ENCODE measurements at places on chromosomes 2 and 18.

DNA sequence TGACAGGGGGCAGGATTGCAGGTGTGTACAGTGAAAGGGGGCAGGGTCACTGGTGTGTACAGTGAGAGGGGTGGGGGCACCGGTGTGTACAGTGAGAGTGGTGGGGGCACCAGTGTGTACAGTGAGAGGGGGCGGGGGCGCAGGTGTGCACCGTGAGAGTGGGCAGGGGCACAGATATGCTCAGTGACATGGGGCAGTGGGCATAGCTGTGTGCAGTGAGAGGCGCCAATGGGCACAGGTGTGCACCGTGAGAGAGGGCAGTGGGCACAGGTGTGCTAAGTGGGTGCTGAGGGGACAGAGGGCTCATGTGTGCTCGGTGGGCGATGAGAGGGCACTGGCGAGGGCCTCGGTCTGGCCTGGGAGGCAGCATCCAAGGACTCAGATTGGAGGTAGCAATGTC lies 63.0 kb downstream of the GREB1 start:
- DNase-seq = no peak

- DNase-seq = no peak
These were observed 1154.5 kb upstream of the CHAC2 start for GRCh38 chr2:52613064-52613463.

- no peak for DNase-seq
These were observed 223.7 kb downstream of the CYP26B1 start for GRCh38 chr2:71923887-71924533.

- peak; percentile 77 for DNase-seq
These were observed 209.4 kb upstream of the TRIB2 start for GRCh38 chr2:12507295-12507694.

DNA sequence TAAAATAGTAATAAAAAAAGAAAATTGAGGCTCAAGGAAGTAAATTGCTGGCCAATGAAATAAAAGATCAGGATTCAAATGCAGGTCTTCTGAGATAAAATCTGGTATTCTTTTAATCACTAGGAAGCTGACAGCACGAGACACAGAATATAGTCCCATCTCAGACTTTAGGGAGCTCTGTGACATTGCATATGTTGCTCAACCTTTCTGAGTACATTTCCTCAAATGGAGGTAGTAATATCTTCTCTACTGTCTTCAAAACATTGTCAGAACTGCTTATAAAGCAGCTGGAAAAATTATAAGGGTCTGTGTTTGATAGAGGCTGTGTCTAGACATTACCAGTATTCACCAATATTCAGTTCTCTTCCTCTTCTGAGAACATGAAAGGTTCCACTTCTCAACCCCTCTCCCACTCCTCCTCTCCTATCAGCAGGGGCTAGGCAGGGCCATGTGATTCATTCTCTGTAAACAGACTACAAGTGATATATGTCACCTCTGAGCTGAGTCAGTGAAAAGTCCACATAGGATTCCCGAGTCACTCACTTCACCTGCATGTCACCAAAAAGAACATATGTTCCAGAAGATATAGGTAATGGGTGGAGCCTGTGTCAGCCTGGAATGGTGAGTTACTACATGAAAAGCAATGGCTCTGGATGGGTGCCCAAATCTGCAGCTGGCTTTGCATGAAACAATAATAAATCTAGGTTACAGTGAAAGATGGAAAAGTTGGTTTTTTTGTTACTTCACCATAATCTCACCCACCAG lies 7.1 kb downstream of the KCNE4 start:
- no peak for DNase-seq

DNA sequence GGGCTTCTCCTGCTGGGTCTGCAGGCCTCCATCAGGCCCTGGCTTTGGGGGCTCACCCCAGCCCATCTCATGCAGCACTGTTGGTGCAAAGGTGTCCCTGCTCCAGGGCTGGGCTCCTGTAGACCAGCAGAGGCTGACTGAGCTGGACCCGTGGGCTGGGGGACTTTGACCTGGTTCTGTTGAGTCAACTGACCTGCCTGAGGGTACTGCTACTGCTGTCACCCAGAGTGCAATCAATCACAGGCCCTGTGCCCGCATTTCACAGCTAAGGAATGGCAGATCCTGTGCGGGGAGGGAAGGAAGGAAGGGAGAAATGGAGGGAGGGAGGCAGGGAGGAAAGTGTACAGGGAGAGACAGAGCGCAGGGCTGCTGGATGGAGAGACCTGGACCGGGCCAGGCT lies 136.8 kb downstream of the TPO start:
- no peak for DNase-seq

DNA sequence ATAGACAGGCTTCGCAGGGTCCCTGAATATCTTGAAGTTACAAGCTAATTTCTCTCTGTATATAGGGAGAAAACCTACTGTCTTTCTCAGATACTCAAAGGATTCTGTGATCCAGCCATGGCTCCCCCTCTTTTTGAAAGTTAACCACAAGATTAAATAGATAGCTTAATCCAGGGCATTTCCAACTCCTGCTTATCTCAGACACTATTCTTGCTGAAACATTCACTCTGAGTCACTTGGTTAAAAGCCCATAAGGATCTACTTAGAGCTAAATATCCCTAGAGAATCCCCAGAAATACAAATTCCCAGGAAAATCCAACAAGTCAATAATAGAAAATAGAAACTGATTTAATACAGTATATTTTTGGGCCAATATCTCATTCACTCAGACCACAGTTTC lies 179.1 kb upstream of the LYPD1 start:
- peak; percentile 42 for DNase-seq

DNA sequence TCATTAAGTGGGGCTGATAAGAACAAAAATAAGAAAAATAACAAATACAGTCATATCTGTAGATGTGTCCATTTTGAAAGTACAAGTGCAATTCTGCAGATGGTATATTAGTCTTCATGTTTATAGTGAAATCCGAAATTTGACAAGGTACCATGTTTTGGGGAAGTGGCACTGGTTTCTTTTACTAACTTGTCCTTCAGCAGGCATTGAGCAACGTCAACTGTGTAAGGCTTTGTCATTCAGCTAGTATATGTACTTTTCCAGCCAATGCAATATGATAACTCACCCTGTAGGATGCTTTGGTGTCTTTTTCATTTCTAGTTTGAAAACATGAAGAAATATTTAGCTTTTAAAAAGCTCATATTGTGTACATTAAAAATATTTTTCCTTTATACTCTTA lies 139.9 kb downstream of the MCFD2 start:
- DNase-seq = no peak

- DNase-seq = no peak
These were observed 66.6 kb downstream of the BCL2 start for GRCh38 chr18:63253014-63253413.

DNA sequence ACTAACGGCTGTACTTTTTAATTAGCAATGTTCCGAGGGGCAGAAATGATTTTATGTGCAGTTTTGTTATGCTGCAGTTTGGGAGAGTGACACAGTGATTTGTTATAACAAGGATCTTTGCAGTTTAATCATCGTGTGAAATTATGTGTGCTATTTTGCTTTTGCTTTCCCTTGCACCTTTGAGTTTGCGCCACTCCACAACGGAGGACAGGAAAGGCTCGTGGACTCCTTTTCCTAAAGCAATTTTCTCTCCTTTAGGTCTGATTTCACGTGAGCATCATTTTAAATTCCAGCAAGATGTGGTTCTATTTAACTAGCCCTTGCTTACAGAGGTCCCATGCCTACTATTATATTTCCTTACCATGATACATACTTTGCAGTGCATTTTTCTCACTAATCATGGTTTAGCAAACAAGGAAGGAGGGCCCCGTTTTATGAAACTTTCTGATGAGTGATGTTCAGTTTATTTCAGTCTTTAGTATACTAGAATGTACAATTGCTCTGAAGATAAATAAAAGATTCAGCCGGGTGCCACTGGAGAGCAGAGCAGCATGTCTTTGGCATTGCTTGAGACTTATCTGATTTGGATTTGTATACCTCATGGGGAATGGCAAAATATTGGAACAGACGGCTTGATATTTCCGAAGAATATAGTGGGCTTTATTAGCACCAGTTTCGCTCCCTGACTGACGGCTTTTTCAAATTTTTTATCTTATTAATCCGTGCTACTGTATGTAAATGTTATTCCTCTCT lies 528.2 kb upstream of the FANCL start:
- no peak for DNase-seq

DNA sequence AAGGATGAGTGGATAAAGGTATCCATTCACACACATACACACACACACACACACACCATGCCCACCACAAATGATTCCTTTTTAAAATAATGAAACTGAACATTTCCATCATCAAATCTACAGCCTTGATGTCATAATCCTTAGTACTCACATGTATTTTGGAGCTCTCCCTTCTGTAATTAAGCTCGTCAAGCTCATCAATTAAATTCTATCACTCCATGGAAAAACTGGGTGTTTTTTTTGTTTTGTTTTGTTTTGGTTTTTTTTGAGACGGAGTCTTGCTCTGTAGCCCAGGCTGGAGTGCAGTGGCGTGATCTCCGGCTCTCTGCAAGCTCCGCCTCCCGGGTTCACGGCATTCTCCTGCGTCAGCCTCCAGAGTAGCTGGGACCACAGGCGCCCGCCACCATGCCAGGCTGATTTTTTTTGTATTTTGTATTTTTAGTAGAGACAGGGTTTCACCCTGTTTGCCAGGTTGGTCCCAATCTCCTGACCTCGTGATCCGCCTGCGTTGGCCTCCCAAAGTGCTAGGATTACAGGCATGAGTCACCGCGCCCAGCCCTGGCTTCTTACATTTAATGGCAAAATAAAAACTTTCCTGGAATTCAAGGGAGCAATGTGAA lies 78.6 kb upstream of the RGPD4 start:
- DNase-seq = no peak

GRCh38 chr2:30465171-30465545 lies 18.1 kb downstream of the LCLAT1 start:
- DNase-seq = no peak

- no peak for DNase-seq
These were observed 1.2 kb downstream of the ATG9A start for GRCh38 chr2:219228041-219228910.

GRCh38 chr2:161418715-161419637 lies 2.9 kb downstream of the TBR1 start:
- no peak for DNase-seq

- DNase-seq = no peak
These were observed 74.5 kb downstream of the RPL31 start for GRCh38 chr2:101076581-101076980.

- DNase-seq = no peak
These were observed 77.7 kb downstream of the GULP1 start for GRCh38 chr2:188369365-188369764.

DNA sequence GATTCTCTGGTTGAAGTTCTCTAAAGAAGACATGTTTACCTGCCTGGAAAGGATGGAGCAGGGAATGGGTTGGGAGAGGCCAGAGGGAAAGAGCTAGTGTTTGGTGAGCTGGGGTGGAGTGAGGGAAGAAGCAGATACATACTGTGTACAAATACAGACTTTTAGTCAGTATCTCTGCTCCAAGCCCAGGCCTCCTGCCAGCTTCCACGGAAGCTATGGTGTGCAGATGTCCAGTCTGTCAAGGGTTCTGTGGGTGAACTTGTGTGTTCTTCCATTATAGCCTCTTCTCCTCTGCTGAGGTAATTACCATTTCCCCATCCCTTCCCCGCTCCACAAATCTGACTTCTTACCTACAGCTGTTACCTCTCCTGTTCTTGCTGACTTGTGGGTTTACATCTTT lies 208.6 kb downstream of the HRH4 start:
- DNase-seq = no peak

DNA sequence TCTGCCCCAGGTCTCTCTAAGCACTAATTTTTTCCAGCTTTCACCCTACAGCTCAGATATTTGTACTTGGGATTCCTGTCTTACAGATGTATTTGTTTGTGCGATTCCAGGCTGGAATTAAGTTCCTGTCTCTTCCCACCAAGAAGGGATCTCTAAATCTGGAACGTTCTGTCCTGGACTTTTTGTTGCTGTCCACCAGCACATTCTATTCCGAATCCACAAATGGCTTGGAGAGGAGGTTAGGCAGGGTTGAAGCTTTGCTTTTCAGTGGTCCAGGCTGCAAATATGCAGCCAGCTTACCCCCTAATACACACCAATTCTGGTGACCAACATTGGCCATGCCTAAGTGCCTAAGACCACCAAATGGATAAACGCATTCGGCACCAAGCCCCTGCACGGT lies 315.0 kb downstream of the TNS1 start:
- DNase-seq = no peak

- DNase-seq = no peak
These were observed 681.0 kb upstream of the GCFC2 start for GRCh38 chr2:76391678-76392077.

- no peak for DNase-seq
These were observed 36.2 kb downstream of the EMX1 start for GRCh38 chr2:72953528-72953927.

- no peak for DNase-seq
These were observed 380.1 kb downstream of the SOX11 start for GRCh38 chr2:6072276-6072675.

DNA sequence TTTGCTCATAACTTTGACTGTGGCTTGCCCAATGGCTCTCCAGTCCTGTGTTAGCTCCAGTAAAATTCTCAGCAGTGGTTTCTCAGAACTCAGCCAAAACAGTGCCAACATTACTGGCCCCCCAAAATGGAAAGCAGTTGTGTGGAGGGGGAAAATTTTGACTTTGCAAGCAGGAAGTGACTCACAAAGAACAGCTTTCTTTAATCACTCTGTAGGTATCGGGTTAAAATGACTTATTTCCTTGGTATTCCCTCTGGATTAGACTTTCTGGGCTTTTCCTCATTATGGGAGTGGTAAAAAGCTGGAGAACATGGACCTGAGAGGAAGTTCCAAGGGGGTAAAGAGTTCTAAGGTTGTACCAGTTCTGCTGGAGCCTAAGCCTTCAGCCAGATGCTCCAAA lies 175.7 kb upstream of the RND3 start:
- DNase-seq = peak; percentile 61

DNA sequence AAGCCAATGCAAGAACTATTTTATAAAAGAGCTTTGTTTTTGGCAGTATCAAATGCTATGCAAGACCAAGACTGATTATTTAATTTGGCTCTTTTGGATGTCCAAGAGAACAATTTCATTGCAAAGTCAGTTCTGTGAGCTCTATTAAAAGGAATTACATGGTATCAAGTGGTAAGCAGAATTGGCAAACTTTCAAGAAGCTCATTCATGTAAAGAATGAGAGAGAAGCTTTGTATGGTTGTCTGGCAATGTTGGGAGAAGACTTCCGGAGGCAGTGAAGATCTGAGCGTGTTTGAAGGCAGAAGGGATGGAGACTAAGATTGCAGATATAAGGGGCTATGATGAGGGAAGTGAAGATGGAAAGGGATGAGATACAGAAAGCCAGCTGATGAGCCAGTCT lies 49.6 kb downstream of the CPS1 start:
- no peak for DNase-seq

- DNase-seq = no peak
These were observed 60.1 kb downstream of the ITGB6 start for GRCh38 chr2:160139991-160140390.

- peak; percentile 41 for DNase-seq
These were observed 56.3 kb downstream of the RBKS start for GRCh38 chr2:27833931-27834330.

GRCh38 chr2:3094999-3095958 lies 282.3 kb downstream of the EIPR1 start:
- no peak for DNase-seq

- no peak for DNase-seq
These were observed 16.3 kb downstream of the MFSD2B start for GRCh38 chr2:24026233-24026632.

Data from AG04449 (cell line).